ENCODE measurements at places on chromosomes 16 and 17.

- DNase-seq = no peak
These were observed 17.7 kb upstream of the KCTD5 start for GRCh38 chr16:2664574-2664982.

DNA sequence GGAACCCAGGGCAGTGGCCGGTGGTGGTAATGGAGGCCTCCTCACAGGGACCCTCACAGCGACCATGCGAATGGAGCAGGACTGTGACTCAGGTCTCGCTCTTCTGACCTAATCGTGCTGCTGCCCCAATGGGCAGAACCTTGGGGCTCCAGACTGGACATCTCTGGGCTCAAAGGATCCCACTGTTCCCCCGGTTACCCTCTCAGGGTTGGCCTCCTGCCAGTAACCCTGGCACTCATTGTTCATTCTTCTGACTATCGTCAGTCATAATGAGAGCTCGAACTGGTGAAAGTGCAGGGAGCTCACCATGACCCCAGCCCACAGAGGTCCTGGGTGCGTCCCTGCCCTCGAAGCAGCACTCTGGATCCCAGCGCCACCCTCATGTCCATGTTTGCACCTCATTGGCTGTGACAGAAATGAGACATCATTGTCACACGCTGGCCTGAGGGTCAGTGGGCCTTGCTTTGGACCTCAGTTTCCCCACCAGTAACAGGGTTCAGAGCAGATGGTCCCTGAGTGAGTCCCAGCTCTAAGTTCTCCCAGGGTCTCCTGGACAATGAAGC lies 4.0 kb upstream of the NPRL3 start:
- no peak for DNase-seq

GRCh38 chr17:45131616-45132319 lies 547 bp downstream of the PLCD3 start:
- DNase-seq = peak; percentile 67

- DNase-seq = peak; percentile 92
These were observed at the start of the genes RPA1 and SMYD4 for GRCh38 chr17:1829592-1830257. TSS of gene RPA1 (plus strand) at chr17:1830005. CDS start at chr17:1830094, 89 bp downstream. TSS of gene SMYD4 (minus strand) at chr17:1829902. CDS start at chr17:1827994, 1,908 bp downstream.

GRCh38 chr16:11793840-11794239 lies 3.2 kb downstream of the ZC3H7A start:
- no peak for DNase-seq

DNA sequence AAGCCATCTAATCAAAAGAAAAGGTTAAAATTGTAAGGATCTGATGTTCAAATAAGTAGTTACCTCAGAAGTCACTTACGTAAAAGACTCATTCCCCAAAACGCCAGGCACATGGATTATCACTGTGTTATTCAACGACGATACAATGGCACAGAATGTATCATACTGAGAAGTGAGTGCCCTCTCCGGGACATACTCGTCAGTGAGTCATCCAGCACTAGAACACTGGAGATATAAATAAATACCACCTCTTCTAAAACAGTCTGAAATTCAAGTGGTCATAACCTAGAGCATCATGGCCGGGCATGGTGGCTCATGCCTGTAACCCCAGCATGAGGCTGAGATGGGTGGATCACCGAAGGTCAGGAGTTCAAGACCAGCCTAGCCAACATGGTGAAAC lies 24.9 kb downstream of the USP31 start:
- DNase-seq = no peak

DNA sequence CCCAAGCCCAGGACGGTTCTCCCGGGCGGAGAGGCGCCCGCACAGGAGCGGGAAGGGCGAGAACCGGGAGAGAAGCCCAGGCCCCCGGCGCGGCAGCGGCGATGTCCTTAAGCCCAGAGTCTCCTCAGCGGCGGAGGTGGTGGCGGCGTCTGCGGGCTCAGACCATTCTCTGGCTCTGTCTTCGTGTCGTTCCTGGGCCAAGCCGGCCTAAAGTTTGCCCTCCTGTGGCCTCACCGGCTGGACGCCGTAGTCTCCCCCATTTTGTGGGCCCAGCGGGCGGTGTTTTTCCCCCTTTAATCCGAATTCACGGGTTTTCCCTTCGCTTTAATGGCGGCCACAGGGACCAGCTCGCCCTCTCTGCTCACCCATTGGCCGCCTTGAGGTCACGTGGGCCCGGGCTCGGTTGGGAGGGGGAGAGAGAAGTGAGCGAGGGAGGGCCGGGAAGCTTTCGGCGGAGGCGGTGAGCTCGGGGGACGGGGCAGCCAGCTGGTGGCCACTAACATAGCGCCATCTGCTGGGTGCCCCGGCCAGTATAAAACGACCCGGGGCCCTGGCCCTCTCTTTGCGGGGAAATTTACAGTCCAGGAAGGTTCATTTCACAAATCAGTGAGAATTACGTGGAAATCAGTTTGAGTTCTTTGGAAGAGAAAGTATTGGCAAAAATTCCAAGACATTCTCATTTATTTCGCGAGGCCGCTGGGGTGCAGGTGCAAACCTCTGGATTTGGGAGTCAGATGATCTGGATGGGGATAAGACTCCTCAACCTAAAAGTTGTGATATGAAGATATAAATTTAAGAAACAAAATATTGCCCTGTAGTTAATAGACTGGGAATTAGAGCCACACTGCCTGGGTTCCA lies 762 bp upstream of the MED13 start:
- DNase-seq = peak; percentile 99

- DNase-seq = no peak
These were observed 10.7 kb downstream of the SGSM2 start for GRCh38 chr17:2347805-2348685.

GRCh38 chr17:28100936-28101335 lies 58.5 kb downstream of the NLK start:
- no peak for DNase-seq

DNA sequence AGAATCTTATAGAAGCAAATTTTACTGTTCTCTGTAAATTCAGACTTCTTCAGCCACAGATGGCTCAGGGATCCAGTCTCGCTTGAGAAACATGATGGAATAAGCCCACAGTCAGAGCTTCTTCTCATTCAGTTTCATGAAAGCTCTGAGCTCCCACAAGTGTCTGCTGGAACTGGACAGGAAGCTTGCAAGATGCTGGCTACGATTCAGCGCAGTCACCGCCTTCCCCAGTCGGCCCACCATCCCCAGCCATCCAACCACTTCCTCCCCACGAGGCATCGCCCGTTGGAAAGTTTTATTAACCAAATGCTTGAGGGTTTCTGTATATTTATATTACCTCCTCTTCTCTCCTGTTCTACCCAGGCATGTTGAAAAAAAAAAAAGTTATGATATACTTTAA lies 171.7 kb downstream of the ZFHX3 start:
- peak; percentile 53 for DNase-seq

DNA sequence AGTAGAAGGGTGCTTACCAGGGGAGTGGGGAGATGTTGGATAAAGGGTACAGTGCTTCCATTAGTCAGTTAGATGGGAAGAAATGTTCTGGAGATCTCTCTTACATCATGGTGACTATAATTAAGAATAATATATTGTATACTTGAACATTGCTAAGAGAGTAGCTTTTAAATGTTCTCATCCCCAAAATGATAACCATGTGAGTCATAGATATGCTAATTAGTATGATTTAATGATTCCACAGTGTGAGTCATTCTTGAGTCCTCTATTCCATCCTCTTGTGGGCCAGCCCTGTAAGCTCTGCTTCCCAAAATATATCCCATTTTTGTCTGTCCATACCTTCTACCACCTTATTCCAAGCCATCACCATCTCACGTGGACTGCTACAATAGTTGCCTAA lies 80.6 kb upstream of the CDH11 start:
- no peak for DNase-seq

GRCh38 chr16:84315422-84315821 lies 20.7 kb downstream of the WFDC1 start:
- DNase-seq = no peak

- DNase-seq = no peak
These were observed 39.7 kb upstream of the IRX3 start for GRCh38 chr16:54326266-54326662.

GRCh38 chr17:55843785-55844184 lies 92.9 kb downstream of the PCTP start:
- no peak for DNase-seq

- no peak for DNase-seq
These were observed 399.9 kb upstream of the CDH11 start for GRCh38 chr16:65521633-65522328.

- DNase-seq = no peak
These were observed 18.9 kb downstream of the PLEKHG4 start for GRCh38 chr16:67298277-67298676.

DNA sequence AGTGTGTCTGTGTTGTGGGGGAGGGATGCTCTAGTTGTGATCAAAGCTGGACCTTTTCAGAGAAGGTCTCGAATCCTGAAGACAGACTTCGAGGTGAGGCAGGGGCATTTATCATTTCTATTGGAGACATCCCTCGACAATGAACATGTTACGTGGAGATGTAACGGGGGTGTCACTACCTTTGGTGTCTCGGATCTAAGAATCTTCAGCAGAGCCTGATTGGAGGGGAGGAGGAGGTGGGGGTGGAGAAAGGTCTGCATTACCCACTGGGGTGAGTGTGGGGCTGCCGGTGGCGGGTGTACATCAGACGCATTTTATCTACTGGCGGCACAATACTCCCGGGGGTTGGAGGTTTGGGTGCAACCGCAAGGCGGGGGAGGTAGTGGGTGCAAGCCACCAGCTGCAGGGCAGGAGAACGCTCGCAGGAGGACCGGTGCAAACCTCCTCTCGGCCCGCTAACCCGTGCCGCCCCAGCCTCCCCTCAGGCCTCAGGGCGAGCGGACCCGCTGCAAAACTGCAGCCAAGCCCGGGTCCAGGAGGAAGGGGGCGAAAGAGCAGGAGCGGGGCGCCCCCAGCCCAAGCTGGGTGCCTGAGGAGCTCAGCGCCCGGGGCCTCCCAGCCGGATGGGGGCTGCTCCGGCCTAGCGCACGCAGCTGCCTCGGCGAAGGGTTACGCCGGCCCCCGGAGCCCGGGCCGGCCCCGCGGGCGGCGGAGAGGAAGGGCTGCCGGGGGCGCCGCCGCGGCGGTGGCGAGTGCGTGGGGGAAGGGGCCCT lies 735 bp downstream of the ZNF652 start:
- peak; percentile 92 for DNase-seq

- DNase-seq = no peak
These were observed 52.2 kb downstream of the BCAS3 start for GRCh38 chr17:60729854-60730253.

GRCh38 chr16:89308391-89309333 lies 91.2 kb downstream of the ZNF778 start:
- peak; percentile 54 for DNase-seq

GRCh38 chr16:12412890-12413289 lies 390.8 kb downstream of the CPPED1 start:
- DNase-seq = no peak

DNA sequence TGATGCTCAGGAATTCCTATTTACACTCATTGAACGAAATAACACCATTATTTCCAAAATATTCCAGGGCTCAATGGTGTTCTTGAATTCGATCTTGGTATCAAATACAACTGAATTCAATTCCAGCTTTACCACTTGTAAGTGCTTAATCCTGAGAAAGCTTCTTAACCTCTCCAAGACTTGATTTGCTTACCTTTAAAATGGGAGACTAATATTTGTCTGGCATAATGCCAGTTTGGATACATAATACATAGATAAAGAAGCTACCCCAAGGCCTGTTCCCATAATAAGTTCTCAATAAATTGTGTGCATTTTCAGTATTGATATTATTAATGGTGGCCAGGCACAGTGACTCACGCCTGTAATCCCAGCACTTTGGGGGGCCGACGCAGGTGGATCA lies 368.9 kb upstream of the MAF start:
- DNase-seq = no peak

DNA sequence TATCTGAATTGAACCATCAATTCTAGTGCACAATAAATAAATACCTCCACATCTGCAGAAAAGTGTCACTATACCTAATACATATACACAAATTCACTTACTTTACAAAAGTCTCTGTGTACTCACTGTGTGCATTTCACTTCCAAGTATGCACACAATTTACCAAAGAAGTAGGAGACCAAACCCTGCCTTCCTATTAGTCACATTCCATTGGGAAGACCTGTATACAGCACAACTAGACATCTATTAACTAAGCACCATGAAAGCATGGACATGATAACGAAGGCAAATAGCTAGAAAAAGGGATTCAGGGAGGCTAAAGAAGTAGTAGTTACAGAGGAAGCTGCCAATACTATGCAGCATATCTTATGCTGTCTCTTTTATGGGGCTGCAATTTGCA lies 139.5 kb downstream of the SNX11 start:
- DNase-seq = no peak

GRCh38 chr16:89404561-89404960 lies 85.8 kb downstream of the ANKRD11 start:
- DNase-seq = no peak

DNA sequence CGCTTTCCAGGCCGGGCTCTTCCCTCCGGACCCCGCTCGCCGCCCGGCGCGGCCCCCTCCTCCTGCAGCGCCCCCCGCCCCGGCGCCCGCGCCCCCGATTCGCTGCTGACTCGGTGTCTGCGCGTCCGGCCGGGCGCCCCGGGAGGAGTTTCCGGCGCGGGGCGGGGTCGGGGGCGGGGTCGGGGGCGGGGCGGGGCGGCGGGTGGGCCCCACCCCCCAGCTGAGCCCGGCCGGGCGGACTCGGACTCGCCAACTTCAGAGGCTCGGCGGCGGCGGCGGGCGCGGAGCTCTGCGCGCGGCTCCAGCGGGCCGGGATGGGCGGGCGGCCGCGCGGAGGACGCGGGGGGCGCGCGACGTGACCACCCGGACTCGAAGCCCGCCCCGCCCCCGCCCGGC lies at the start of gene METRNL:
Gene METRNL, plus strand, starts transcription at position 258 of the 396 bp plus-strand sequence. CDS start 207 bp downstream, outside the sequence.
- DNase-seq = peak; percentile 75

DNA sequence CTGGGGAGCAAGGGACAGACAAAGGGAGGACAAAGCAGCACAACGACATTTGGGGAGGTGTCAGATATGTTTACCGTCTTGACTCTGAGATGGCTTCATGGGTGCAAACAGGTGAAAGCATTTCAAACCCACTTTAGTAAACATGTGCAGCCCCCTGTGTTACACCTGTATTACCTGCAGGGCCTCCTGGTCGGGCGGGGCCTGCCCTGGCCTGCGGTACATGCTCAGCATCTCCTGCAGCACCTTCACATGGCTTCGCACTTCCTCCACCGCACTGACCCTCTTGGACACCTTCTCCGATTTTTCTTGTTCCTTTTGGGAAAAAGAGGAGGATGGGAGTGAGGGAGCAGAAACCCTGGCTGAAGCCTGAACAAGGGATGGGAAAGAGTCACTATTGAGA lies 24.5 kb downstream of the GGA2 start:
- DNase-seq = no peak

GRCh38 chr17:18015593-18015992 lies 23.4 kb downstream of the ATPAF2 start:
- no peak for DNase-seq

Measured in activated naive CD4-positive, alpha-beta T cell treated with anti-CD3 and anti-CD28 coated beads, Interleukin-2, amount 10 ng/mL, durations not matched to agents 7 days and 5 days (primary cell).